Uterus (tissue), 4 donors: ENCODE measurements at places on chromosomes 5 and 9. TPM values are rescaled to one million over a fixed set of nuclear protein-coding genes. Genes with fewer than 3 reads are reported as not detected.
A peak's percentile ranks its signal among the peaks of the same experiment; 100 is the strongest.

GRCh38 chr9:81964218-81965171 lies 21.2 kb downstream of the SPATA31D3 start:
- no peak for DNase-seq

The UBE2QL1 gene
- total RNA-seq, result 0.34 TPM

The SLC6A7 gene
- not detected for total RNA-seq

GRCh38 chr5:117973785-117974184 lies 1014.6 kb downstream of the DTWD2 start:
- no peak for DNase-seq

The GABRA1 gene
- not detected for total RNA-seq

The PCDHB10 gene
- 6.2 TPM for total RNA-seq

GRCh38 chr9:22740781-22741180 lies 294.2 kb downstream of the DMRTA1 start:
- no peak for DNase-seq

The PCDHGB7 gene
- 27.6 TPM for total RNA-seq

- DNase-seq, result no peak
These were observed 25.6 kb downstream of the PDE8B start for GRCh38 chr5:77235846-77236721.

- DNase-seq, result no peak
These were observed 43.9 kb upstream of the ICE1 start for GRCh38 chr5:5378531-5378930.

- no peak for DNase-seq
These were observed 51.3 kb downstream of the CRB2 start for GRCh38 chr9:123407217-123407851.

- no peak for DNase-seq
These were observed 418.6 kb upstream of the RIOK2 start for GRCh38 chr5:97601651-97602050.

The GPR151 gene
- total RNA-seq, result not detected

DNA sequence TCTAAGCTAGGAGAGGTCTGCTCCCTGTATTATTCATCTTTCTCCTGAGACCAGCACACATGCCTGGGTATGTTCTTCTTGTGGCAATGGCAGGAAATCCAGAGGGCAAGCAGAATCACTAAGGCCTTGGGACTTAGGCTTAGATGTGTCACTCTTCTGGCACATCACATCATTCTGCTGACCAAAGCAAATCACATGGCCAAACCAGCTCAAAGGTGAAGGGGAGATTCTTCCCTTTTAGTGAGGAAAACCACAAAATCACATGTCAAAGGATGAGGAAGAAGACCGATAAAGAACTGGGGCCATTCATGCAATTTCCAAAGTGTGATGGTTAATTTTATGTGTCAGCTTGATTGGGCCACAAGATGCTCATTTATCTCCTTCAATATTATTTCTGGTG lies 5.7 kb upstream of the AGGF1 start:
- DNase-seq, result no peak

- no peak for DNase-seq
These were observed 203.7 kb downstream of the NXNL2 start for GRCh38 chr9:88738709-88739108.

DNA sequence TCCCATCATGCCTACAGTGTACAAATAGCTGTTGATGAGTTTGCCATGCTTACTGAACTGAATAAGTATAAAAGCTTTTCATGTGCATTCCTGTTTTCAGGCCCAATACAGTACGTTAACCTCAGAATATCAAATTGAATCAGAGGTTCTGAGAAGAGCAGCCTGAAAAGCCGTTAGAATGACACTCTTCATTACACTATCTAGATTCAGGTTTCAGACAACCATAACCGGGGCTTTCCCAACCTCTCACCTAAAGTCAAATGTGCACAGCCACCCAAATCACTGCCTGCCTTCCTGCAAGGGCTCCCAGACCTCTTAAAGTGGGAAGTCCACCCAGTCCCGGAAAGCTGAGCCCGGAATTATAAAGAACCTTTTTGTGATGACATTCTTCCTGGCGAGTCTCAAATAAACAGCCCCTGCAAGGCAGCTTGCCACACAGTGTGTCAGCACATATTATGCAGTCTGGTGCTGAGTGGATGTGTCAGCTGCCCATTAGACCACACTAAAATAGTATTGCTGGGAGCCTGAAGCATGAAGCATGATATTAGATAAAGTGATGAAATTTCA lies 245.8 kb downstream of the TLE4 start:
- DNase-seq, result no peak

GRCh38 chr5:125439243-125439642 lies 692.8 kb upstream of the ZNF608 start:
- no peak for DNase-seq

DNA sequence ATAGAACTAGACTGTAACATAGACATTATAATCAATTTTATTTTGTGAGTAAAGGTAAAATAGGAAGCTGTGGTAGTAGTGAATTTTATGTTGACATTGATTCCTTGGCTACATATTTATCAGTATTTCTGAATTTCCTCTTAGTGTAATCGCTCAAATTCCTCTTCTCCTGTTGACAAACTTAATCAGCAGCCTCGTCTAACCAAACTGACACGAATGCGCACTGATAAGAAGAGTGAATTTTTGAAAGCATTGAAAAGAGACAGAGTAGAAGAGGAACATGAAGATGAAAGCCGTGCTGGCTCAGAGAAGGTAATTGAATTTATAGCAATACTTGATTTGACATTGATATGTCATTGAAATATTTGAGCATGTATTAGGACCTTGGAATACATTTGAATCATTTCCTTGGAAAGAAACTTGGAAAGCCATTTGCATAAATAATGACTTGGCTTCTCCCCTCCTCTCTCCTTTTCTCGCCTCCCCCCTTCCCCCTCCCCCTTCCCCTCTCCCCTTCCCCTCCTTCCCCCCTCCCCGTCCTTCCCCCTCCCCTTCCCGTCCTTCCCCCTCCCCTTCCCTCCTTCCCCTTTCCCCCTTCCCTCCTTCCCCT lies 75.5 kb downstream of the GPBP1 start:
- no peak for DNase-seq

- no peak for DNase-seq
These were observed 58.2 kb upstream of the DPYSL3 start for GRCh38 chr5:147567917-147568598.

DNA sequence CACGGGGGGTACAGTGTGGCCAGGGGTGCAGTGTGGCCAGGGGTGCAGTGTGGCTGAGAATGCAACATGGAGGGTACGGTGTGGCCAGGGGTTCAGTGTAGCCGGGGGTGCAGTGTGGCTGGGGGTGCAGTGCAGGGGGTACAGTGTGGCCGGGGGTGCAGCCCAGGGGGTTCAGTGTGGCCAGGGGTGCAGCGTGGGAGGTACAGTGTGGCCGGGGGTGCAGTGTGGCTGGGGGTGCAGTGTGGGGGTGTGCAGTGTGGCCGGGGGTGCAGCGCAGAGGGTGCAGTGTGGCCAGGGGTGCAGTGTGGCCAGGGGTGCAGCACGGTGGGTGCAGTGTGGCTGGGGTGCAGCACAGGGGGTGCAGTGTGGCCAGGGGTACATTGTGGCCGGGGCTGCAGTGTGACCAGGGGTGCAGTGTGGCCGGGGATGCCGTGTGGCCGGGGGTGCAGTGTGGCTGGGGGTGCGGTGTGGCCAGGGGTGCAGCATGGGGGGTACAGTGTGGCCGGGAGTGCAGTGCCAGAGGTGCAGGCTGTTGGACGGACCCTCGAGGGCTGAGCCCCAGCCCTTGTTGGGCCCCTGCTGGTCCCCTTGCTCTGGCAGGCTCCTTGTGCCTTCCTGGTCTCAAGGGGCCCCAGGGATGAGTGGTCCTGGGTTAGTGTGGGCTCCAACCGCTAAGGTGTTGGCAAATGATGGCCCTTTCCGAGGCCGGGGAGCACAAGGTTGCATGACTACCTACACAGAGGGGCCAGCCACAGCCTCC lies 17.9 kb downstream of the TPPP start:
- peak; percentile 13 for DNase-seq

- DNase-seq, result no peak
These were observed 271.1 kb upstream of the MVB12B start for GRCh38 chr9:126055381-126055985.

- no peak for DNase-seq
These were observed 297.7 kb upstream of the EFNA5 start for GRCh38 chr5:107968406-107968843.

DNA sequence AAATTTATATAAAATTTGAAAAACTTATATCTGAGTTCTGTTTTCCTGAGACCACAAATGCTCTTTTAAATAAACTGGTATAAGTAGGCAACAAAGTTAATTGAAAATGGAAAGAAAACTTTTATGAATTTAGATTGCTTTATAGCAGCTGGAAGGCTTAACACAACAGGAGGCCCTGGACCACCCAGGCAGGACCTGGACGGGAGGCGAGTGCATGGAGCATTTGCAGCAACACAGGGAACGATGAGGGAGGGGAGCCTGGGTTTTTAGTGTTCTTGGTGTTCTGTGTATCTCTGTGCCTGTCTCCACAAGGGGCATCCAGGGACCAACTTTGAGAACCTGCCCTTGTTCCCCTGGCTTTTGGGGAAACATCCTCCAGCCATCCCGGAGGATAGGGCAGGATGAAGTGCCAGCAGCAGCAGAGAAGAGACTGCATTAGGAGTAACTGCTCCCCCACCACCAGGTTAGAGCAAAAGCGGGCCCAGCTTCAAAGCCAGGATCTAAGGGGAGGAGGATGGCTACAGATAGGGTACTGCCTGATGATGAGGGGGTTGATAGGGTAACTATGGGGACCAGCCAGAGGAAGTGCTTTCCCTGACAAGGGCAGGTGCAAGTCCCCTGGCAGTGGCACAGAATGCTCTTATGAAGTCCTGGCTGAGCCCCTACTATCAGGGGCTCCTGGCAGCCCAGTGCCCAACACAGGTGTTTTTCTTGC lies 6.7 kb upstream of the SPATA31E1 start:
- DNase-seq, result no peak

The THBS4 gene
- total RNA-seq, result 4.7 TPM

GRCh38 chr9:83538172-83538889 lies at the start of gene FRMD3:
TSS of gene FRMD3 (minus strand) at chr9:83538401. CDS start at chr9:83538231, 170 bp downstream.
- peak; percentile 57 for DNase-seq

The RMI1 gene
- 5.2 TPM for total RNA-seq

The NCS1 gene
- 4.1 TPM for total RNA-seq

GRCh38 chr5:126492939-126493338 lies 69.7 kb downstream of the GRAMD2B start:
- DNase-seq, result peak; percentile 81

DNA sequence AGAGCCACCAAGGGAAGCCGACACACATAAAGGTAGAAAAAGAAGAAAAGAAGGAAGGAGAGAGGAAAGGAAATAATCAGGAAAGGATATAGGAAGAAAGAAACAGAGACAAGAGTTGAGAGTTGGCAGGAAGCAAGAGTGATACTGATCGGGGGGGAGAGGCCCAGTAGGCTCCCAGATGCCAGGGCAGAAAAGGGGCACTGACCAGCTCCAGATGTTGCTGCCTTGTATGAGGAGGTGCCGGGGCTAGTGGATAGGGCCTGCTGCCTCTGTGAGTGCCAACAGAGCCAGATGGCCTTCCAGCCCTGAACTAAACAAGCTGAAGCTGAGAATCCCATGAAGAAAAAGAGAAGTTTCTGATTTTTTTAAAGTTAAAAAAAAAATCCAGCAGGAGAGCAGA lies 82.0 kb upstream of the TRIM32 start:
- no peak for DNase-seq

DNA sequence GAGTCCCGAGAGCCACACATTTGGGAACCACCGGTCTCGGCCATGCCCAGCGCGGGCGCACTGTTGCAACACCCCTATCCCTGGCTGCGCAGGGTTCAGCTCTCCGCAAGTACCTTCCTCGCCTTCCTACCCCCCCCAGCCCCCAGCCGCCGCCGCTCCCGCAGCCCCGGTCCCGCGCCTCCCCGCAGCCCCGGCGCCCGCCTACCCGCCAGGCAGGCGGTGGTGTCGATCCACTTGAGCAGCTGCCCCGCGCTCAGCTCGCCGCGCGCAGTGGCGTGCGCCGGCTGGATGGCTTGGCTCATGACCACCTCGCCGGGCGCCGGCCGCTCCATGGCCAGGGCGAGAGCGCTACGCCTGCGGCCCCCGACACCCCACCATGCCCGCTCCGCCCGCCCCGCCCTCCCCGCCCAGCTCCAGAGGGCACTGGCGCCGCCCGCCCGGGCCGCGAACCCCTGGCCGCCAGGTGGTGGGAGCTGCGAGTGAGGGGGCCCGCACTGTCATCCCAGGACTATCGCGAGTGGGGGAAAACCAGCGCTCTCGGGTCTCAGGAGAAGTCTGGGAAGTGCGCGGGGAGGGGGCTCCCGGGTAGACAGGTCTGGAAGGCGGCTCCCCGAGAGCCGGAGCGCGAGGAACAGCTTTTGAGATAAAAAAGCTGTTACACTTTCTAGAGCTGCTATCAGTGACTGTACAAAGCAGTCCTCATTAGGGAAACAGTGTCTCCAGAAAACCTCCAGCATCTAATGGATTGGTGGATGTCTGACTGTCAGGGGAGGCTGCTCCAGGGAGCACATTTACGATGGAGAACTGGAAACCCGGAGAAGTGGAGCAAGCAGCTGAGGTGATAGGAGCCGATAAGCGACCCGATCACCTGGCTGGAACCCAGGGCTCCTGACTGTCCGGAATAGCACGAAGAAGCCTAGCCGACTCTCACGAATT lies at the start of gene ACOT12:
ACOT12 (minus strand) TSS at position 352 of the 936 bp plus-strand sequence; CDS start at position 332, 20 bp downstream.
- no peak for DNase-seq

DNA sequence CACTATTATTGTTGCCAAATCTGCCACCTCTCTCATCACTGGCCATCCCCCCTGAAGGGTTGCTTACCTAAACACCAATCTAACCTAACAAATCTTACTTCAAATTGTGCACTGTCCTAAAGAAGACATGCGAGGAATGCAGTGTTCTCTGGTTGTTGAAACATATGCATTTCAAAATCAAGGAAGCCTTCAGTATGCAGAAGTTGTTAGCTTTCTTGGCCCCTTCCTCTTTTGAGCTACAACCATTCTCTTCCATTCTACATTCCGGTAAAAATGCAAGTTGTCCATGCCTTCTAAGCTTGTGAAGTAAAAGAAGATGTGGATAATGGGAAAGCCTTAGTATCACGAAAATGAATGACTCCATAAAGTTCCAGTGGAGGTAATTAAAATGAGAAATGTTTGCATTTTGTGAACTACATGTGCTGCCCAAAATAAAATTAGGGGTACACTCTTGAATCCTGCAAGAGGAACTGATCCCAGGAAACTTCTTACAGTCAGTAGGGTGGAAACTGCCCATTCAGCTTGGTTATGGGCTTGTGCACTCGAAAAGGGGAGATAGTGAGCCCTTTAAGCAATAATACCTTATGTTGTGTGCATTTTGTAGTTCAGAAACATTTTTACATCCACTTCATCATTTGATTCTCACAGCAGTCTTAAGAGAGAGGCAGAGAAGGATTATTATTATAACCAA lies 77.6 kb upstream of the ADRB2 start:
- no peak for DNase-seq

DNA sequence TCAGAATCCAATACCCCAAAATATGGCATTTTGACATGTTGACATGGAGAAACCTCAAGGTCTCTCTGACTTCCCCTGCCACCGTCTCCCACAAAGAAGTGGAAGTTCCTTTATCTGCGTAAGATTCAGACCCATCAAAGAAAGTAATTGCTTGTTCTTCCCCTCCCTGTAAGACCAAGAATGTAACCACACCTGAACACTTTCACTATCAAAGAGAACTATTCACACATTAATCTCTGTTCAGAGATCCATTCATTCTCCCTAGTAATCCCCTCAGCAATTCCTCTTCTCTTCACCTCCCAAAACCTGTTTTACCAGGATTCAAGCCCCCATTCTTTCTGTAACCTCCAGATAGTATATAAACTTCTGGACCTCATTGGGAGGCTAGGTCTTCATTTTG lies 4.1 kb upstream of the SLC1A1 start:
- no peak for DNase-seq

The IRX1 gene
- total RNA-seq, result not detected

GRCh38 chr5:169018925-169019324 lies 282.0 kb downstream of the SLIT3 start:
- DNase-seq, result no peak

- no peak for DNase-seq
These were observed 106.6 kb upstream of the PJA2 start for GRCh38 chr5:109516390-109516789.

The IARS1 gene
- 73.2 TPM for total RNA-seq
